Thyroid gland (tissue), 4 donors: ENCODE measurements at places on chromosomes 1 and 21. TPM values are rescaled to one million over a fixed set of nuclear protein-coding genes. Genes with fewer than 3 reads are reported as not detected.

Gene AVPR1B
- 0.68 TPM for total RNA-seq

Gene TRAF3IP3
- 2.1 TPM for total RNA-seq

DNA sequence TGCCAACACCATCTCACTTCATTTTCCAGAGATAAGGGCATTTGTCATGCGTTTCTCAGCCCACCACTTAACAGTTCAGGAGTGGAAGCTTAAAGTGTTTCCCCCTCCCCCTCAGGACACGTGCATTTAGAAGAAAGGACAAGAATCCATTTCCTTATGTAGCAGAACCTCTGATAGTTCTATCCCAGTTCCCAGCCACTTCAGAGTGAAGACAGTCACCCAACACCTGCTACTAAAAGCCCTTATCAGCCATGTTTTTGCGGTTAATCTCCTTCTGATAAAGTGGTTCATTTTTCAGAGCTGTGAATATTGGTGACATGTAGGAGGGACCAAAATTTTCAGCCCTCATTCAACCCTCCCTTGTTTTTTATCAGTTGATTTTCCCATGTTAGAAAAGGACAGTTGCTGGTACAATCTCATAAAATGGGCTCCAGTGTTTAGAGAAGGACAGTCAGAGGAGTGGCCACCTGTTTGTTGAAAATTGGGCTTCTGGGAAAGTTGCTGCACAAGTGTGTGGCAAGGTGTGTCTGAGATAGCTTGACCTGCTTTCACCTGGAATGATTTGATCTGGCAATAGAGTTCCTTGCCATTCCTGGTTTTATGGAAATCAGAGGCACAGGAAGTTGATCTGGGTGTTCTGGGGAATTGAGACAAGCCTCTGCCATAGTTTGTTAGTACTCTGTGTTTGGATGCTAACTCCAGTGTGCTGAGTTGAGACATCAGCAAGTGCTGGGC lies 114.0 kb downstream of the PPP1R12B start:
- no peak overlapping the region for H3K4me3 ChIP-seq
- DNase-seq, result no peak
- H3K27ac ChIP-seq, result peak overlapping the region; percentile 36
- no peaks in the 10 kb centered on the region for H3K27me3 ChIP-seq
- H3K4me1 ChIP-seq, result no peaks in the 10 kb centered on the region
- no peaks in the 10 kb centered on the region for H3K36me3 ChIP-seq

Gene TMOD4
- total RNA-seq, result not detected

- no peaks in the 10 kb centered on the region for H3K4me1 ChIP-seq
- H3K36me3 ChIP-seq, result no peaks in the 10 kb centered on the region
- no peaks in the 10 kb centered on the region for H3K27me3 ChIP-seq
- DNase-seq, result no peak
- H3K27ac ChIP-seq, result no peak overlapping the region
- no peak overlapping the region for H3K4me3 ChIP-seq
These were observed 92.9 kb upstream of the IVNS1ABP start for GRCh38 chr1:185409763-185410528.

- H3K27ac ChIP-seq, result no peak overlapping the region
- no peaks in the 10 kb centered on the region for H3K27me3 ChIP-seq
- no peaks in the 10 kb centered on the region for H3K4me1 ChIP-seq
- DNase-seq, result no peak
- H3K4me3 ChIP-seq, result no peak overlapping the region
- no peaks in the 10 kb centered on the region for H3K36me3 ChIP-seq
These were observed 16.2 kb upstream of the PLA2G4A start for GRCh38 chr1:186812570-186812969.

- H3K27me3 ChIP-seq, result no peaks in the 10 kb centered on the region
- H3K4me3 ChIP-seq, result no peak overlapping the region
- H3K36me3 ChIP-seq, result no peaks in the 10 kb centered on the region
These were observed 12.3 kb upstream of the OTUD3 start for GRCh38 chr1:19869929-19870328.

DNA sequence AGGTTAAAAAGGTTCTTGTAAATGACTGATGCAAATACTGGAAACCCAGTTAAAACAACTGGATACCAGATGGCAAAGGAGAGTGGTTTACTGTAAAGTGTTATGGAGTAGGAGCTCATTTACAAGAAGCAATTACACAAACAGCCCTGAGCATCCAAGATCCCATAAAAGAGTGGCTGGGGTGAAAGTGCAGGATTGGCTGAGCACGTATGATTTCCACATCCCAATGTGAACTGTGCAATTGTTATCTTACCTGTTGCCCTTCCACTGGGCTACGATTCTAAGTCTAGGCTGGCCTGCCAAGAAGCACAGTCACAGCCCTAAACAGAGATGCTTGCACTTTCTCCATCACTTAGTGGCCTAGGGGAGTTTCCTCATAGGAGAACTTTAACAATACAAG lies 277.6 kb upstream of the RUNX1 start:
- no peaks in the 10 kb centered on the region for H3K36me3 ChIP-seq
- no peak overlapping the region for H3K27ac ChIP-seq
- no peak for DNase-seq
- H3K4me1 ChIP-seq, result no peaks in the 10 kb centered on the region

DNA sequence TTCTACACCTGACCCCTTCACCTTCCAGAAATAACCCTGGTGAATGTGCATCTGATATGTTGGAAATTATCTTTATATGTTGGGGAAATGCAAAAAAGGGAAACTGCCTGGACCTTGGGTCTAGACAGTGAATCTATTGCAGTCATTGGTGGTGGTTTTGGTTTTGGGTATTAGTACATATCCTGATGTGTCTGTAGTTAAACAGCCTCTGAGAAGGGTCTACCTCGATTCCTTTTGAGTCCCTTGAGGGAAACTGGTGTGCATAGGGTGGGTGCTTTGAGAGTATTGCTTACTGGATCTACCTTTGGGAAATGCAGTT lies 127.3 kb upstream of the KIAA0040 start:
- no peaks in the 10 kb centered on the region for H3K4me1 ChIP-seq
- no peak overlapping the region for H3K4me3 ChIP-seq
- no peak overlapping the region for H3K27ac ChIP-seq
- no peak for DNase-seq

GRCh38 chr1:198986036-198986435 lies 347.2 kb downstream of the PTPRC start:
- H3K4me3 ChIP-seq, result no peak overlapping the region
- DNase-seq, result no peak
- H3K27me3 ChIP-seq, result no peaks in the 10 kb centered on the region

- H3K27me3 ChIP-seq, result no peaks in the 10 kb centered on the region
- no peak overlapping the region for H3K27ac ChIP-seq
- H3K36me3 ChIP-seq, result no peaks in the 10 kb centered on the region
- no peak overlapping the region for H3K4me3 ChIP-seq
- DNase-seq, result peak; percentile 12
These were observed 102.0 kb upstream of the RUNX3 start for GRCh38 chr1:25031966-25032667.

DNA sequence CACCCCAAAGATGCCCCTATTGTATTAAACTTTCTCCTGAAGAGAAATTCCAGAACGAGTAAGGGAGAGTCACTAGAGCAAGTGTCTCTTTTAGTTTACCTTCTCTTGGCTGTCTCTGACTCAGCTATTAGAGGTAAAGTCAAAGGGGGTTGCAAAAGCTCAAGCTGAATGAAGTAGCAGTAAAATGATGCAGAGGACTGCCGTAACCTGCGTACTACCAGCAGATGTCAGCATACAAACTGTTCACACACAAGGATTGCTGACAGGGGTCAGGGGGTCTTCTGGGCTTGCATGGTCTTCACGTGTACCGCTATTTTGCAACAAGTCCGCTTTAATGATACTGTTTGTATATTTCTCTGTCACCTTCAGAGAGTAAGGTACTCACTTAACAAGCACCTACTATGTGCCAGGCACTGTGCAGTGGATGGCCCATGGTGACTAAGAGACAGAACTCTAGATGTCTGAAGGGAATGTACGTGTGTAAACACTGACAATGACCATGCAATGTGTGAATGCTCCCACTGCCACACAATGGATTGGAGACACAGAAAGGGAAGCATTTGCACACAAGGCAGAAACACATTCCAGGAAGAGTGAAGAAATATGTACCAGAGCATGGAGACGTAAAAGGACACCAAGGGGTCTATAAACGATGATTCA lies 34.9 kb downstream of the CHML start:
- no peaks in the 10 kb centered on the region for H3K36me3 ChIP-seq
- H3K27me3 ChIP-seq, result no peaks in the 10 kb centered on the region
- no peak overlapping the region for H3K27ac ChIP-seq
- H3K4me3 ChIP-seq, result no peak overlapping the region
- no peak for DNase-seq

DNA sequence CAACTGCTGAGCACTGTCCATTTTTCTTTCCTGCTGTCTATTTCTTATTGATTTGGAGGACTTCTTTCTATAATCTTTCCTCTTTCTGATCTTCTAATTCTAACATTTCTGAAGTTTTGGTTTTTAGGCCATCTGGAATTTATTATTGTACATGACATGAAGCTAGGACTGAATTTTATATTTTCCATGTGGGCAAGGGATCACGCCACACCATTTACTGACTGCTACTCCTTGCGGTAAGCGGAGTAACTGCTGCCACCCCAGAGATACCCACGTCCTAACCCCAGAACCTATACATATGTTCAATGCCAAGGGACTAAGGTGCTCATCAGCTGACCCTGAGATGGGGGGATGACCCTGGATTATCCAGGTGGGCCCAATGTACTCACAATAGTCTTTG lies 70.6 kb downstream of the NPHP4 start:
- H3K27ac ChIP-seq, result no peak overlapping the region
- no peaks in the 10 kb centered on the region for H3K36me3 ChIP-seq
- H3K27me3 ChIP-seq, result no peaks in the 10 kb centered on the region

DNA sequence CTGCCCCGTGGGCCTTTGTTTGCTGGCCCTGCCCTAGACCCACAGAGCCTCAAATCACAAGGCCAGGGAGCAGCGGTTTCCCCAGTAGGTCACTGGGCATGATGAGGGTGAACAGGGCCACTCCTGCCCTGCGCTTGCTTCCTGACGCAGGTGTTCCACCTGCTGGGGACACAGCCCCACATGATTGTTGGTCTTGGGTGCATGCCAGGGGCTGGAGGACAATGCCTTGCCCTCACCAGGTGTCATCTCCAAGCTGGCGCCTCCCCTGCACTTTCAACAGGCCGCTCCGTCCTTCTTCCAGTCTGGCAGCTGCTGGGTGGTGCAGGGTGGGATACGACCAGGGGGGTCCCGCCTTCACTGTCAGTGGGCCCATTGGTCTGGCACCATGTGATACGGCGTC lies 24.3 kb downstream of the IL10RB start:
- H3K4me1 ChIP-seq, result peaks cover 32% of the 10 kb centered on the region
- DNase-seq, result peak; percentile 37
- H3K27ac ChIP-seq, result no peak overlapping the region
- H3K36me3 ChIP-seq, result no peaks in the 10 kb centered on the region

GRCh38 chr1:35264871-35265270 lies 3.6 kb upstream of the ZMYM4 start:
- no peak for DNase-seq
- H3K27ac ChIP-seq, result peak overlapping the region; percentile 29
- no peaks in the 10 kb centered on the region for H3K27me3 ChIP-seq
- H3K36me3 ChIP-seq, result no peaks in the 10 kb centered on the region
- peaks cover 20% of the 10 kb centered on the region for H3K4me1 ChIP-seq
- no peak overlapping the region for H3K4me3 ChIP-seq

Gene PIGP
- total RNA-seq, result 20.4 TPM

DNA sequence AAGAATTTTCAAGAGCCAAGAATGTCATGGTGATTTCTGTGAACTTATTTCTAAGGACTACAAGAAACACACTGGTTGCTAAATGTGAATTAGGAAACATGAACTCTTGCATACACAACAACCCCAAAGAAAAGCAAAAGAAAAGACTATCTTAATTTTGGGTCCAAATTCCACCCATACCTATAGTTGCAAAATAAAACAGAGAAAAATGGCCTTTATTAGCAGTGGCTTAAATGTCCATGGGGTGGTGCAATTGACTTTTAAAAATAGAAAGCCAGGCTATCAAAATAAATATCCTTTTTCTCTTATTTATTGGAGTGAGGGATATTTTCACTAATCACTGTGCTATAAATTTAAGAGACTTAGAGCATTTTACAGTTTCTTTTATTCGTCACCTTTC lies 80.9 kb upstream of the DPYD start:
- no peak overlapping the region for H3K27ac ChIP-seq
- no peak for DNase-seq
- no peaks in the 10 kb centered on the region for H3K36me3 ChIP-seq
- no peaks in the 10 kb centered on the region for H3K27me3 ChIP-seq

- H3K36me3 ChIP-seq, result no peaks in the 10 kb centered on the region
- H3K27me3 ChIP-seq, result no peaks in the 10 kb centered on the region
- no peak overlapping the region for H3K27ac ChIP-seq
- H3K4me1 ChIP-seq, result peaks cover 6% of the 10 kb centered on the region
- H3K4me3 ChIP-seq, result no peak overlapping the region
- DNase-seq, result no peak
These were observed 106.5 kb upstream of the SLC45A1 start for GRCh38 chr1:8211251-8211882.

Gene ARHGEF16
- total RNA-seq, result 20.7 TPM

Gene LCE2A
- total RNA-seq, result not detected

DNA sequence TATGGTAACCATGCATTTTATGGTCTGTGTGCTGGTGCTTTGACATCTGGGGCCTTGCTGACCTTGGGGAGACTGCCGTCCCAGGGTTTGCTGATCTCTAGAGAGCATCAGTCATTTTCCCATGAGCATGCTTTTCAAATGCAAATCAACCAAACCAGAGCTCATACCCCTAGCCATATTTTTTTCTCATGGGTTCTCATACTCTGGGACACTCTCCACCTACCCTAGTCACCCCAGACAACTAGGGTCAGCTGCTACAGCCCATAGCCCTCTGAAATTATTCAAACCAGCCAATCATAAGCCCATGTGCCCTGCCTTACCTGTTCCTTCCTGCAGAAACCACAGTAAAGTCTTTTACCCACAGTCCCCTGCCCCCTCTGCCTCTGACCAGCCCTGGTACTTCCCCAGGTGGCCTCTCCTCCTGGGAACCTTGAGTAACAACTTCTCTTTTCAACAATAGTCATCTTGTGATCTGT lies 132.0 kb downstream of the MAP3K21 start:
- no peaks in the 10 kb centered on the region for H3K27me3 ChIP-seq
- no peak for DNase-seq
- no peaks in the 10 kb centered on the region for H3K4me1 ChIP-seq
- no peak overlapping the region for H3K4me3 ChIP-seq
- no peaks in the 10 kb centered on the region for H3K36me3 ChIP-seq
- no peak overlapping the region for H3K27ac ChIP-seq

DNA sequence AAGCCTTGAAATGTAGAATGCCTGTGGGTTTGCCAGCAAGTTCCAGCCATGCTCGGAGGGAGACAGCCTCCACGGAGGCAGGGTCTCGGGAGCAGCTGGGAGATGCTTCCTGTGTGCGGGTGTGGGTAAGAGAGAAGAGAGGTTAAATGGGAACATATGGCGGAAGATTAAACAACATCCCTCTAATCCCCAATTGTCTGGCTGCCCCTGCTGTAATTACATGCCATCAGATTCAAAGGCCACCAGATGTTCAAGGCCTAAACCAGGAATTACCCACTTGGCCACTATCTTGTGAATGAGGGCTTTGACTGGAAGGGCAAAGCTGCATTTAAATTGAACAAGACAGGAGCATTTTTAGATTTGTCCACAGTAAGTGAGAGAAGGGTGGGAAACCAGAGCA lies 81.4 kb upstream of the BACE2 start:
- no peaks in the 10 kb centered on the region for H3K27me3 ChIP-seq
- H3K27ac ChIP-seq, result no peak overlapping the region
- no peaks in the 10 kb centered on the region for H3K36me3 ChIP-seq
- DNase-seq, result no peak
- peaks cover 4% of the 10 kb centered on the region for H3K4me1 ChIP-seq
